Smooth muscle cell of bladder (primary cell): ENCODE measurements at places on chromosomes 2 and 18. TPM values are rescaled to one million over a fixed set of nuclear protein-coding genes. Genes with fewer than 3 reads are reported as not detected.

Gene SPHKAP
- total RNA-seq = under 0.01 TPM in 2 replicates

Gene MAP2
- 0.37 and 0.71 TPM in 2 replicates for total RNA-seq

Gene C2orf15
- 0.09 TPM in 1 of 2 replicates, not detected in the other for total RNA-seq

Gene FARP2
- 29.4 and 44.0 TPM in 2 replicates for total RNA-seq

Gene EVX2
- under 0.01 TPM in 1 of 2 replicates, not detected in the other for total RNA-seq

Gene KIF1A
- total RNA-seq = not detected in 2 replicates

Gene CAPN14
- under 0.01 and 0.09 TPM in 2 replicates for total RNA-seq

Gene EPG5
- total RNA-seq = 18.3 and 28.3 TPM in 2 replicates

Gene COLEC11
- 0.57 and 1.4 TPM in 2 replicates for total RNA-seq

Gene SNTG2
- not detected in 2 replicates for total RNA-seq

Gene TSGA10
- total RNA-seq = 3.4 and 4.3 TPM in 2 replicates

Gene HPCAL1
- total RNA-seq = 14.0 and 14.9 TPM in 2 replicates

Gene C2orf68
- 14.1 and 14.9 TPM in 2 replicates for total RNA-seq

Gene TMEM247
- not detected in 2 replicates for total RNA-seq

Gene ELOA2
- under 0.01 TPM in 1 of 2 replicates, not detected in the other for total RNA-seq

Gene SULT1C4
- total RNA-seq = 0.37 TPM in 1 of 2 replicates, not detected in the other

Gene IL1F10
- total RNA-seq = not detected in 2 replicates

Gene ZC3H15
- total RNA-seq = 60.2 and 65.9 TPM in 2 replicates

Gene RFX8
- total RNA-seq = 1.3 and 2.0 TPM in 2 replicates

Gene DSG3
- total RNA-seq = under 0.01 and 0.28 TPM in 2 replicates

Gene HOXD13
- total RNA-seq = 0.09 and 0.28 TPM in 2 replicates

Gene LNPK
- total RNA-seq = 20.1 and 28.8 TPM in 2 replicates

Gene SLC14A1
- total RNA-seq = 27.6 and 39.7 TPM in 2 replicates

Gene GPR39
- 0.28 TPM in 2 replicates for total RNA-seq

Gene ATOH8
- total RNA-seq = 29.3 and 72.5 TPM in 2 replicates

Gene CCDC141
- total RNA-seq = under 0.01 TPM in 1 of 2 replicates, not detected in the other

Gene MTCL1
- 20.5 and 23.5 TPM in 2 replicates for total RNA-seq

Gene TBC1D8
- 17.2 and 18.9 TPM in 2 replicates for total RNA-seq

Gene SLC8A1
- total RNA-seq = 13.1 and 19.8 TPM in 2 replicates

Gene GAD1
- total RNA-seq = 0.09 and 0.28 TPM in 2 replicates

Gene CSRNP3
- 0.57 and 0.74 TPM in 2 replicates for total RNA-seq

Gene ANKRD30BL
- not detected in 2 replicates for total RNA-seq

Gene ACSL3
- 123 and 133 TPM in 2 replicates for total RNA-seq

Gene ZNF521
- 25.0 and 37.3 TPM in 2 replicates for total RNA-seq

Gene RUFY4
- total RNA-seq = not detected in 2 replicates

Gene NAB1
- 41.2 and 69.5 TPM in 2 replicates for total RNA-seq

Gene RAB6C
- total RNA-seq = not detected in 2 replicates

Gene SLC4A5
- total RNA-seq = under 0.01 and 0.14 TPM in 2 replicates

Gene MOGAT1
- not detected in 2 replicates for total RNA-seq

Gene PRKRA
- 39.4 and 43.5 TPM in 2 replicates for total RNA-seq

Gene FEV
- total RNA-seq = not detected in 2 replicates

Gene TUBB8B
- total RNA-seq = not detected in 2 replicates
